ENCODE measurements at places on chromosomes 13 and 19.

DNA sequence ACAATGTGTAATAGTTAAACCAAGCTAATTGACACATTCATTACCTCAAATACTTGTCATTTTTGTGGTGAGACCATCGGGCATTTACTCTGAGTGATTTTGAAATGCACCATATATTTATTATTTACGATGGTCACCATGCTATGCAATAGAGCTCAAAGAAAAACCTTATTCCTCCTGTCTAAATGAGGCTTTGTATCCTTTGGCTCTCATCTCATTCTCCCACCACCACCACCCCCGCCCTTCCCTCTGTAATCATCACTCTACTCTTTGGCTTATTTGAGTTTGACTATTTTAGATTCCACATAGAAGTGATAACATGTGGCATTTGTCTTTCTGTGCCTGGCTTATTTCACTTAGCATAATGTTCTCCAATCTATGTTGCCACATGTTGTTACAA is 124.9 kb downstream of the CYSLTR2 start:
- DNase-seq: no peak

- DNase-seq: no peak
Measured at GRCh38 chr13:99316657-99317256, 9.6 kb upstream of the GPR183 start.

DNA sequence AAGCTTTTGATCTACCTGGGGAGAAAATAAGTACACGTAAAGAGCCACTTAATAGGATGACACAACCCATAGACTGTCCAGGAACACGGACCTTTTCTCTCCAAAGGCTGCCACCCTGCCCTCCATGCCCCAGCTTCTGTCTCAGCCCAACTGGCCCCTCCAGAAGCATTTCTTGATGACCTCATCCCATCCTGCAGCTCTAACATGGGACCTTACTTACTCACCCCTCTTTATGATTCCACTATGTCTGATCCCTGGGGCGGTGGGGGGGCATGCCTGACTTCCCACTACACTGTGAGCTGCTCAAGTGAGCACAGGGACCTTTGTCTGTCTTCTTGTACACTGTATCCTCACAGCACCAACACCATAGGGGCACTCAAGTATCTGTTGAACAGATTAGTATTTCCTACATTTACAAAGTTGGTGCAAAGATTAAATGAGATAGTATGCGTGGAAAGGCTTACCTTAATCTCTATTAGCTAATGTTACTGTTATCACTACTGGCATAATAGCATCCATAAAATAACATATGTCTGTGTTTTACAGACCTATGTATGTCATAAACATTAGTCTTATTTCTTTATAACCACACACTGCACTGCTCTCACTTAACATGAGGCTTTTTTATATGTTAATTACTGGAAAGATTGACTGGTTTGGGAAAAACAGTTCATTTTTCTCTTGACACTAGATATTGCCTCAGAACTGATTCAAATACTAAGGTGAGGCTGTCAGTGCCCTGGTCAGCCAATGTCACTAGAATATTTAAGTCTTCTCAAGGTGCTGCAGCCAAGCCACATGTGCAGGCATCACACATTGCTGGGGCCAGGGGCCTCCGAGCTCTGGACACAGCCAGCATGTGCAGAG is 100.9 kb downstream of the FOXO1 start:
- no peak for DNase-seq

DNA sequence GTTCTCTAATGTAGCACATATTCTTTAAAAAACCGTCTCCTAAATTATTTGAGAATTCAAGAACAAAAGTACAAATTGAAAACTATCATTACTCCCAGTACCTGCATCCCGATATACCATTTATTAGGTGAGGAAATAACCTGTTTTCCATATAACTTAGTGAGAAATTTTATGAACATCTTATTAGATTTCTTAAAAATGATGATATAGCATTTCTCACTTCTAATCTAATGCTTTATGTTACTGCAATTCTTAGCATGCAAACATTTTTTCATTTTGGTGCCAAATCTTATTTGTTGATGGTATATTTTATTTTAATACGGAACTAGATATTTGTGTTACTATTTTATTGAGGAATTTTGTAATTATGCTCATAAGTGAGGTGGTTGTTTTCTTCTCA is 1321.3 kb upstream of the SLC10A2 start:
- no peak for DNase-seq

- DNase-seq: no peak
Measured at GRCh38 chr19:6354098-6354674, 7.1 kb upstream of the CLPP start.

DNA sequence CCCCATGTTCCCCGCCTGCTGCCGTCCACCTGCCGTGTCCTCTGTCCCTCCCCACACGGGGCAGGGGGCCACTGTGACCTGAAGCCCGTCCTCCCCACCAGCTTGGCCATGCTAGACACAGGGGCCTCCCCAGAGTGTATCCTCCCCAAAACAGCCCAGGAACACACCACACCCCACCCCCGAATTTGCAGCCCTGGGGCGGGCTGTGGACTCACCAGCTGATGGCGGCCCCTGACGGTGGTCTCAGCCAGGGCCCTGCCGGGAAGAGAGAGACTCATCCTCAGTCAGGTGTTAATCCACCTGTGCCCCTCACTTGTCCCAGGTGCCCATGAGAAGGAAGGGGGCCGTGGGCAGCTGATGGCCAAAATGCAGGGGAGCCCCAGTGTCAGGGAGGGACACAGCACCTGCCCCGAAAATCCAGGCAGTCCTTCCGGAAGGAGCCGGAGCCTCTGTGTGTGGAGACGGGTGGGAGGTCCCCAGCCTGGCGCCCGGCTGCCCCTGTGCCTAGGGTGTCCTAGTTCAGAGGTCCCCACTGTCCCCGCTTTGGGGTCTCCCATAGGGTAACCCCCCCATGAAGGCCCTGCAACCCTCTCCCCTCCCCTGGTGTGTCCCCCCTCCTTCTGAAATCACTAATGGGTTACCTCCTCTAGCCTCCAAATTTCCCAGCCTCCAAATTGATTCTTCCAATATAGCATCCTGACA is 39.3 kb upstream of the TCF3 start:
- no peak for DNase-seq

DNA sequence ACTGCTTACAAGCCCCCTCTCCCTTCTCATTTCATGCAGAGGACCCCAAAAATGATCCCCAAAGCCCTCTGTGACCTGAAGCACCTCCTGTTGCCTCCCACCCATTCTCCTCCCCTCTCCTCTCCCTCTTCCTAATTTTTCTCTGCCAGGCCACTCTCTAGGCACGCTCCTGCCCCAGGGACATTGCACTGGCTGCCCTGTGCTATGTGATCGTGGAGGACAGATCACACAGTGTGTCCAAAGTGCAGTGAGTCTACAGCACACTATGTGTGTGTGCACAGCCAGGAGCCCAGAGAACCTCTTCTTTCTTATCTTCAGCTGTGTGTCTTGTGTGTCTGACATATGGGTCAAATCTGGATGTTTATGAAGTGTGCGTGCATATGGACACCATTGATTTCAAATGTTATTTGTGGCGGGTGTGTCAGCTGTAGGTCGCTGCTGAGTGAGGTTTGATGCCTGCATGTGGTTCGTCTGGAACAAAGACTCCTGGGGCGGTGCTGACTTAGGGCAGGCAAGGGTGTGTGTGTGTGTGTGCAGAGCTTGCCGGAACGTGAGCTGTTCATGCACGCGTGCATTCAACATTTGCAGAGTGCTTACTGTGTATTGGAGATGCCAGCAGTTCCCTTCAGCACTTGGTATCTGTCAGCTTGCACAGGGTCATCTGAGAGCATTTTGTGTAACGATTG is 2.1 kb upstream of the KLHL26 start:
- no peak for DNase-seq

Measured in stimulated activated CD8-positive, alpha-beta memory T cell treated with anti-CD3 and anti-CD28 coated beads, Interleukin-15, amount 100 ng/mL, for 48 hours (primary cell).